HCT116 (cell line): ENCODE measurements at places on chromosomes 5 and 9. TPM values are rescaled to one million over a fixed set of nuclear protein-coding genes. Genes with fewer than 3 reads are reported as not detected.
A peak's percentile ranks its signal among the peaks of the same experiment; 100 is the strongest.

The PPP2R2B gene
- not detected for total RNA-seq

The WDR70 gene
- total RNA-seq: 31.1 TPM

DNA sequence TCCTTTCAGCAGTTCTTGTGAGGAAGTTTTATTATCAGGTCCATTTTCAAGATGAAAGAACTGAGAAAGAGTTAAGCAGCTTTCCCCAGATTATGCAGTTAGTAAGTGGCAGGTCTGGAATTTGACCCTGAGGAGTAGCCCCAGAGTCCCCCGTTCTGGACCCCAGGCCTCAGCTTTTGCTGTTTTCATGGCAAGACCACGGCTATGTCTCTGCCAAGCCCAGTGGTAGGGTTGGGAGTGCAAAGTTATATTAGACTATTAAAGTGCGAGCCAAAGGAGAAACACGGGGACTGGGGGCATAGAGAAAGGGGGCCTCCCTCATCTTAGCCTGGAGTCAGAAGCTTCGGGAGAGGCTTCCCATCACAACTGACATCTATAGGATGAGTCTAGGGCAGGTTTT lies 19.3 kb upstream of the ORM1 start:
- no peak for DNase-seq

DNA sequence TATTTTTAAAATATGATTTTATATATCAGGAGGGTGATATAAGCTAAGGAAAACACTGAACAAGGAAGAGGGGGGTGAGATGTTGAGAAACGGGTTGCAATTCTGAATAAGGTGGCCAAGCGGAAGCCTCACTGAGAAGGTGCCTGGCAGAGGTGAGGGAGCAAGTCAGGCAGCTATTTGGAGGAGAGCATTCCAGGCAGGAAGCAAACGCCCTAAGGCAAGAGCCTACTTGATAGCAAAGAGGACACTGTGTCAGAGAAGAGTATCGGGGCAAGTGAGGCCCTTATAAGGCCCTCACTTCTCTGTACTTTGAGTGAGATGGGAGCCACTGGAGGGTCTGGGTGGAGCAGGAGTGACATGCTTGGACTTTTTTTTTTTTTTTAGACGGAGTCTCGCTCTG lies 8.0 kb upstream of the CTNNA1 start:
- DNase-seq: no peak

DNA sequence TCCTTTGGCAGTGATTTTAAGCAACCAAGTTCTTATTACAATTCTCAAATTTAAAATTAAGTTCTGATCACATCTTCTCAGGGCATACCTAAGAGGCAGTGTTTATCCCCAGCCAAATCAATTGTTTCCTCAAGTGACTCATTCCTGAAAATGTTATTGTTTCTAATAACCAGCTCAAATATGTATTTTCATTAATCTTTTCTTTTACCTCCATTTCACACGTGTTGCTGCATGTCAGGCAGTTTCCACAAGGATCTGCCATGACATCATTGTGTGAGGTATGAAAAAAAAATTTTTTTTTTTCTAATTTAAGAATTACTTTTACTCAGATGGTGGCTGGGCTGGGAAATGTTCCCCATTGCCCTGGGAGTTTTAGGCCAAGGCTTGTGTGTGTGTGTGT lies 113.0 kb upstream of the NTRK2 start:
- DNase-seq: no peak

GRCh38 chr5:179822444-179822990 lies 1.8 kb downstream of the SQSTM1 start:
- DNase-seq: no peak

DNA sequence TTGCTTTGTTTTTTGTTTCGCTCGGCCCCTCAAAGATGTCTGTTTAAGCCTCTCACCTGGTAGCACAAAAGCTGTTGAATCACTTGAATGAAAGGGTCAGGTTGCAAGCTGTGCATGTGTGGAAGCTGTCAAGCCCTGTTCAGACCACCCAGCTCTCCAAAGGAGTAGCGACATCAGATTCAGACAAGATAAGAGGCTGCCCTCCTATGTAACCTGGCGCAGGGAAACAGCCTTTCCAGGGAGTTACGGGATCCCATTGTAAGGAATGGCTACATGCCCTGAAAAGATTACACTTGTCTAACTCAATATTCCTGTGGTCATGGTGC lies 2.9 kb downstream of the FREM1 start:
- no peak for DNase-seq

GRCh38 chr5:180399401-180400215 lies 46.5 kb upstream of the GFPT2 start:
- no peak for DNase-seq

- DNase-seq: no peak
Measured at GRCh38 chr5:60886158-60886557, 42.1 kb upstream of the ELOVL7 start.

GRCh38 chr9:105656131-105656921 lies 5.9 kb upstream of the TAL2 start:
- DNase-seq: no peak

DNA sequence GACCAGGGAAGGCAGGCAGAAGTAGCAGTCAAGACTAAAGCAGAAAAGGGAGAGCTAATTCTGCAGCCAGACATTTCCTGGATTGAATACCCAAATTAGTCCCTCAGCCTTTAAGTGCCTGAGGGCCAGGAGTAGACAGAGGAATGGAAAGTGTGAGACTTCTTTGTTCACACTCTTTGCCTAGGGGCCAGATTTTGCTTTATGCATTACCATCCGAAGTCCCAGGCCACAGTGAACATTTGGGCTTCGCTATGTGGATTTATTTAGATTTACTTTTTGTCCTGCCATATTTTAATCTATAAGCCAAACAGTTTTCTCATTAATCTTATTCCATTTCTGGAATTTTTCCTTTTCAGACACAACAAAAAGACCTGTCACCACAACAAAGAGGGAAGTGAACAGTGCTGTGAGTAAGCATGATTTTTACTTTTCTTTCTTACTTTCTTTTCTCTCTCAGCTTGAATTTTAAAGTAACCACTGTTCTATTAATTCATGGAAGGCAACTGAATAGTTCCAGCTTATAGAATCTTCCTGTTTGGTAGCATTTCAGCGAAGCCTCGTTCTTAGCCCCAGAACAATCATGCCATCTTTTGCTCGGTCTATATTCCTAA lies 52.6 kb downstream of the PDCD1LG2 start:
- no peak for DNase-seq

DNA sequence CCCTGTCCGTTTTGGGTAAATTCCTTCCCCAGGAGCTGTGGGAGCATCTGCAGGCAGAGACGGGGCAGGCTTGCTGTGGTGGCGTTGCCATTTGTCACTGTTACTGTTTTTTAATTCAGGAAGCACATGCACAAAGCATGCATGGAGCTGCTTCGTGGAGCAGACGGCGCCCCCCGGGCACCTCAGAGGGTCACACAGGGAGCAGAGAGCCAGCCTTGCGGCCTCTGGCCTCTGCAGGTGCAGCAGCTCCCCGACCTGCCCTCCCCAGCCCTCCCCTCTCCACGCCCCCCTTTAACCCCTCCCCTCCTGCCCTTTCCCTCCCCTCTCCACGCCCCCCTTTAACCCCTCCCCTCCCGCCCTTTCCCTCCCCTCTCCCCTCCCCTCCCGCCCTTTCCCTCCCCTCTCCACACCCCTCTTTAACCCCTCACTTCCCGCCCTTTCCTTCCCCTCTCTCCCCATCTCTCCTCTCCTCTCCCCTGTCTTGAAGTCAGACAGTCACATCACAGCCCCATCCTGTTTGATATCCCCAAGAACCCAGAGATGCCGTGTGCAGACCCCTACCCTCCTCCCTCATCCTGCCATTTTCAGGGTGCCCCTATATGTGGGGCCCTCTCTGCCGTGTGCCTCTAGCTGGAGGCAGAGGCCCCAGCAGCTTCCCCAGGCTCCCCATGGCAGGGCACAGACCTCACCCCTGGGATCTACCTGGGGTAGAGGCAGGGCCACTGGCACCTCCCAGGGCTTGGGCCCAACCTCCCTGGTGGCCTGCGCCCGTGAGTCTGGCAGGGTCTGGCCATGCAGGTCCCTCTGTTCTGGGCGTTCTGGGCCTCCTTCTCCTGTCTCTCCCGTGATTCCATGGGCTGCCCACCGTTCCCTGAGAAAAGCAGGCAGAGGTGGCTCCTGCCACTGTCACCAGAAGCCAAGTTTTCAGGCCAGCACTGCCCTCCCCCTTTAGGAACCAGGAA lies 29.6 kb upstream of the UBAC1 start:
- peak; percentile 79 for DNase-seq

DNA sequence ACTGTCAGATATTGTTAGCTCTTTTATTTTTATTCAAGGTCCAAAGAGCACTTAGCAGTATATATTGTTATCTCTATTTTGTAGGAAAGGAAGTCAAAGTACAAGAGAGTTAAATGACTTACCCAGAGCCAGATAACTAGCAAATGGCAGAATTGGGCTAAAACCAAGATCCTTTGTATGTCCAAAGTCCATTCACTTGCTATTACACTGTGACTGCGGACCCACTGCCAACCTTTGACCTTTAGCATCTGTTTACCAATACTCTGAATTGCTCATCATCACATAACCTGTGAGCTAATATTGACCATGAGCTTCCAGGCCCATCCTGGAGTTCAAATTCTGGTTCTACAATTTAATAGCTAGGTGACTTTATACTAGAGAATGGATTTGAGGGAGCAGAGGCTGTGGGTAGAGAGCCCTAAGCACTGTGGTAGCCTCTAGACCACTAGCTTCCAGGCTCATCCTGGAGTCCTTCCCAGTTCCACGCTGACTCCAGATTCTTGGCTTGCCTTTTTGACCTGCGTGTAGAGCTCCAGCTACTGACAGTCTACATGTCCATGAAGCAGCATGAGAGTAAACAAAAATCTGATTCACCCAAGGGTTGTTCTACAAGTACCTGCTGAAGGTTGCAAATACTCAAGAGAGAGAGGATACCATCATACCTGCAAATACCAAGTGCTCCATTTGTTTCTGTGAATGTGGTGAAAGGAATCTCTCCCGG lies 424.0 kb downstream of the SH3GL2 start:
- no peak for DNase-seq
